ENCODE measurements at places on chromosomes 11 and 22.

- no peak for DNase-seq
Measured at GRCh38 chr11:134436781-134437180, 24.7 kb upstream of the B3GAT1 start.

- peak; percentile 37 for DNase-seq
Measured at GRCh38 chr22:42661985-42662831, 13.0 kb upstream of the CYB5R3 start.

GRCh38 chr11:1202776-1203504 lies 19.9 kb upstream of the MUC5B start:
- peak; percentile 68 for DNase-seq

GRCh38 chr11:129041611-129042018 lies 98.9 kb upstream of the TP53AIP1 start:
- no peak for DNase-seq

GRCh38 chr11:109490953-109491635 lies 69.1 kb downstream of the C11orf87 start:
- DNase-seq, result no peak

DNA sequence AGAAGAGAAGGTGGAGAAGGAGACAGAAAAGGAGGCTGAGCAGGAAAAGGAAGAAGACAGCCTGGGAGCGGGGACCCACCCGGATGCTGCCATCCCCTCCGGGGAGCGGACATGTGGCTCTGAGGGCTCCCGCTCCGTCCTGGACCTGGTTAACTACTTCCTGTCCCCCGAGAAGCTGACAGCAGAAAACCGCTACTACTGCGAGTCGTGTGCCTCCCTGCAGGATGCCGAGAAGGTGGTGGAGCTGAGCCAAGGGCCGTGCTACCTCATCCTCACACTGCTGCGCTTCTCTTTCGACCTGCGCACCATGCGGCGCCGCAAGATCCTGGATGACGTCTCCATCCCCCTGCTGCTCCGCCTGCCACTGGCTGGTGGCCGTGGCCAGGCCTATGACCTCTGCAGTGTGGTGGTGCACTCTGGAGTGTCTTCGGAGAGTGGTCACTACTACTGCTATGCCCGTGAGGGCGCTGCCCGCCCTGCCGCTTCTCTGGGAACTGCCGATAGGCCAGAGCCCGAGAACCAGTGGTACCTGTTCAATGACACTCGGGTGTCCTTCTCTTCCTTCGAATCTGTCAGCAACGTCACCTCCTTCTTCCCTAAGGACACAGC lies 21.4 kb downstream of the USP35 start:
- no peak for DNase-seq

DNA sequence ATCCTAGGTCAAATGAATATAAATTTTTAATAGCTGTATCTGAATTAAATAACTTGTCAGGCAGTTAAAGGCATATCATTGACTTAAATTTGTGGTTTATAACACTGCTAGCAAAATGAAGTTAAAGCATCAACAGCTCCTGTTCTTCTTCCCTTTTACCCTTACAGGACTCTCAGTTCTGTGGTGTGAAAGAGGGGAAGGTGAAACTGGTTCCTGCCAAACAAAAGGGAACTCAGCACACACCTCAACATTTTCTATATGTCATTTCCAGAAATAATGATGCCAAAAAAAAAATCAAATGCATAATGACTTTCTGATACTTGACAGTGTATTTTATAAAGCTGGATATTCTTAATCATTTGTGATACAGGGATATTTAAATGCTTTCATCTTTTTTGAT lies 21.2 kb downstream of the ARL14EP start:
- DNase-seq, result no peak

DNA sequence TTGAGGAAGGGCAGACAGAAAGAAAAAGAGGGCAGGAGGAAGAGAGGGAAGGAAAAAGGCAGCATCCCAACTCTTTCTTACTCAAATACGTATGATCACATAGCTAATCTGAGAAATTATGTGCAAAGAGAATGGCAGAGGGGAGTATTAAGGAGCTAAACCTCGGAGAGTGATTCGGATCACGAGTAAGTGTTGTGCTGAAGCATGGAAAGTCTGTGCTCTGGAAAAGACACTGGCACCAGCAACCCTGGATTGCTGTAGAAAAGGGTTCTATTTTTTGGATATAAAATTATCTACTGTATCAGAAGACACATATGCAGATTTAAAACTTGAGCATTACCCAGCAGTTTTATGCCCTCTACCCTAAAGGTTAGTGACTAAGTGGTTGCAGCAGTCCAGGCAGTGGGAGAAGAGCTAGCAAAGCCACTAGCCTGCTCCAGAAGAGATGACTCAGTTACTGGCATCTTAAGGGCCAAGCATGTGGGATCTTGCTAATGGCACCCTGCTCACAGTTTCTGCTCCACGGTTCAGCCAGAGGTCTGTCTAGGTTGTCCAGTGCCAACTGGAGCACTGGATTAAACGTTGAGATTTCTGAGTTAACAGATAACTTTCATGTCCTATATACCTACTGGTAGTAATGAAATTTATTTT lies 151.7 kb downstream of the SWAP70 start:
- DNase-seq, result no peak

DNA sequence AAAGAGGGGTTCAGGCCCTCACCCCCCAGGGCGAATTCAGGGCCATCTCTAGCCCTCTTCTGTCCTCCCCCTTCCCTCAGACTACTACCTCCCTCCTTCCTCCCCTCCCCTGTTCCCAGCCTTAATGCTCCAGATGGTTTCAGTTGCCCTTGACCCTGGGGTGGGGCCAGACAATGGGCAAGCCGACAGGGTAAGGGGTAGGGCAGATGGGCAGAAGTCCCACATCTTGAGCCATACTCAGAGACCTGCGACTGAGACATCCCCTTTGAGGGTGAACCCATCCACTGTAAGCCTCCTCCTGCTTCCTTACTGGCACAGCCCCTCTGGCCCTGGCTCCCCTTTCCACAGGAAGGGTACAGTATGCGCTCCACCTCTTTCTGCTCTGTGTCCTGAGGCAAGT lies 1.9 kb downstream of the RHBDD3 start:
- DNase-seq, result no peak

DNA sequence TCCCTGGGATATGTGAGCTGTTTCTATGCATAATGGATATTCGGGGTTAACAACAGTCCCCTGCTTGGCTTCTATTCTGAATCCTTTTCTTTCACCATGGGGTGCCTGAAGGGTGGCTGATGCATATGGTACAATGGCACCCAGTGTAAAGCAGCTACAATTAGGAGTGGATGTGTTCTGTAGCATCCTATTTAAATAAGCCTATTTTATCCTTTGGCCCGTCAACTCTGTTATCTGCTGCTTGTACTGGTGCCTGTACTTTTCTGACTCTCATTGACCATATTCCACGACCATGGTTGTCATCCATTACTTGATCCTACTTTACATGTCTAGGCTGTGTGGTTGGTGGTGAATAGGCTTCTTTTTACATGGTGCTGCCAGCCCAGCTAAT lies 1.3 kb downstream of the TUG1 start:
- DNase-seq, result no peak

- no peak for DNase-seq
Measured at GRCh38 chr11:4134806-4135205, 40.2 kb downstream of the RRM1 start.

- no peak for DNase-seq
Measured at GRCh38 chr11:115111066-115111465, 393.1 kb downstream of the CADM1 start.
